ENCODE measurements at places on chromosomes 6 and 20.

GRCh38 chr6:129849456-129849855, 11.7 kb downstream of the TMEM244 start:
- DNase-seq = no peak

DNA sequence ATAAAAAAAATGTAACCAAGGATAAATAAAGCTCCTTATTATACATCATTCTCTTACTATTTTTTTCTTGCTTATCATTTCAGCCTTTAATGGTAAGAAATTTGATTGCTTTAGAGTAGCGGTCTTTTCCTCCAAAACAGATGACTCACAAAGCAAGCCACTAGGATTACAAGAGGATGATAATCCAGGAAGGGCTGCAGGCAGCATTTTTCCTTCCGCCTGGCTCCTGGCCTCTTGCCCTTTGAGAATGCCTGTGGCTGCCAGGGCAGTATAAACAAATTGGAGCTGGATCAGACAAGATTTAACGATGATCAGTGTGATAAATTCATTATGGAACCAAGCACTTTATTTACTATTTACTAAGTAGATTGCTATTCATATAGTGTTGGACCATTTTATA, 9.7 kb upstream of the FBXL4 start:
- no peak for DNase-seq

DNA sequence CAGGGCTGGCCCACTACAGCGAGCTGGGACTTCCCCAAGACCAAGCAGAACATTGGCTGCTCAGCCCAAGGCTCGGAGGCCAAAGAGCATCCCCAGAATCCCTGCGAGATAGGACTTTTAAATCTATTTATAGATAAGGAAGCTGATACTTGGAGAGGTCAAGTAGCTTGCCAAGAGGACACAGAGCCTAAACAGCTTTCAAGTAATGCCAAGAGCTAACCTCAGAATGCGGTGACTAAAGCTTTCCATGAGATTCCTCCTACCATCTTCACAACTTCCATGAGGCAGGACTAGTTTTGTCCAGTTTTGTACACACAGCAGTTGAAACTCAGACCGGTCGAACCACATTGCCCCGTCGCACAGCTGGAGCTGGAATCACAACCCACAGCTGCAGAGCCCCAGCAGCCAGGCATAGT, 168.1 kb upstream of the TOP1 start:
- no peak for DNase-seq

GRCh38 chr6:69866351-69866769, at the start of gene COL19A1:
TSS of gene COL19A1 (plus strand) at chr6:69866556. CDS start at chr6:69879568, 13,012 bp downstream.
- DNase-seq = peak; percentile 3

GRCh38 chr6:38603966-38604365, 35.8 kb downstream of the BTBD9 start:
- DNase-seq = no peak

- no peak for DNase-seq
Observed at GRCh38 chr20:44768256-44768655, 22.6 kb downstream of the KCNK15 start.

DNA sequence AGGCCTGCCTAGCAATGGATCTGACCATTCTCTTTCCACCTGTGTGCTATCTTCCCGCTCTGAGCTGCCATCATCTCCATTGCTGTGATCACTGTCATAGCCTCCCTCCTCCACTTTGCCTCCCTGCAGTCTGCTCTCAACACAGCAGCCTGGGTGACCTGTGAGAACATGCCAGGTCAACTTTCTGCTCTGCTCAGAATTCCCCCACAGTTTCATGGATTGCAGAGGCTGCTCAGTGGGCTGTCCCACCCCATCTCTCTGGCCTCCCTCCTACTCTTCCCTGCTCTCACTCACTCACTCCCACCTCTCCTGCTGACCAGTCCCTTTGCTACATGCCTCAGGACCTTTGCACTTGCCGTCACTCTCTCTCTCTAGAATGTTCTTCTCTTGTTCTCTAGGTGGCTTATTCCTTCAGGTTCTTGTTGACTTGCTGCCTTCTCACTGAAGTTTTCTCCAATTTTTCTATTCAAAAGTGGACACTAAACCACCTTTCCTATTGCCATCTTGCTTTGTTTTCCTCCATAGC, 159.9 kb downstream of the CD83 start:
- no peak for DNase-seq

DNA sequence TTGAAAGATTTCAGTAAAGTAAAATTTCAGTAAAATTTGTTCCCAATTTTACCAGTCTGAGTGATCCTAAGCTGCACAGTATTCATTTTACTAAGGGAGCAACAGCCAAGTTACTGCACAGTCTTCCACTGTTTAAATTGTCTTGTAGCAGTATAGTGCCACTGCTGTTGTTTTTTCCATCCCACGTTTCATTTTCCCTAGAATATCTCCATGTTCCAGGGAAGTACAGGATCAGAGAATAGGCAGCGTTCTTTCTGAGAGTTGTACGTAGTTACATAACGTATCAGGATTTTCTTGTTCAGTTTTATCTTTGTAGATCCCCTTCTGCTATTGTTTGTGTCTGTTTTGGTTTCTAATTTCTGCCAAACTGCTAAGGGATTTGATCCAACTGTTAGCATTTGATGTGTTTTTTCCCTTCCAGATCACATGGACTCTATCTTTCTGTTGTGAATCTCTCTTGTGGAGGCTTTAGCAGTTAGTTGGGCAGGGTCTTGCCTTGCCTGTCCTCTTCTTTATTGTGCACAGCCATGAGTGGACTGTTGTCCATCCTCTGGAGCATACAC, 38.4 kb downstream of the BCKDHB start:
- no peak for DNase-seq

- DNase-seq = peak; percentile 34
Observed at GRCh38 chr6:159646733-159647132, 46.3 kb downstream of the SOD2 start.

DNA sequence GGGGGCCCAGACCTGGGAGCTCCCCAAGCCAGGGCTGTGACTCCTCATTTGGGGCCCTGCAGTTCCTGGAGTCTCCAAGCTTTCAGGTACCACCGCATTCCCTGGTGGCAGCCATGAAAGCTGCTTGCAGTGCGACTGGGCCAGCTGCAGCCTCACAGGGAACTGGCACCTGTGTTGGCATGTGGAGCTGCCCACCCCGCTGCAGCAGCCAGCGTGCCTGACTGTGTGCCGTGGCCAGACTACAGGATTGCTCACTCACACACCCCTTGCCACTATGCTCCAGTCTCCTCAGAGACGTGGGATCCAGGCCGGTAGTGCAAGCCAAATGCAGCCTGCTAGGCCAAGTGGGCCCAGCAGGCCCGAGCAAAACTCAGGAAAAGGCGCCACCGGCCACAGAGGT, 450.7 kb downstream of the COL12A1 start:
- DNase-seq = no peak

DNA sequence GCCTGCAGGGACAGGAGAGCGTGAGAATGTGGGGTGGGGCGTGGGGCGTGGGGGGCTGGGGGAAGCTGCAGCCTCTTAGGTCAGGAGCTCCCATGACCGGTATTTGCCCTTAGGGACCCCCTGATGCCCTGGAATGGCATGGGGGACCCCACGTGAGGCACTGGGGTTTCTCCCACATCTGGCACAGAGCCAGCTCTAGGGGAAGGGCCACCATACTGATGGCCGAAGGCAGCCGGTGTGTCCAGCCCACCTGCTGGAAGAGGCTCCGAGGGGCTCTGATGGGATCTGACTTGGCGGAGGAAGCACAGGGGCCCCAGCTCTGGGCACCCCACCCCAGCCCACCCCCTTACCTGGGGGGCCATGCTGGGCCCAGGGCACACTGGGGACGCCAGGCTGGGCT, 10.8 kb downstream of the GATA5 start:
- DNase-seq = no peak

DNA sequence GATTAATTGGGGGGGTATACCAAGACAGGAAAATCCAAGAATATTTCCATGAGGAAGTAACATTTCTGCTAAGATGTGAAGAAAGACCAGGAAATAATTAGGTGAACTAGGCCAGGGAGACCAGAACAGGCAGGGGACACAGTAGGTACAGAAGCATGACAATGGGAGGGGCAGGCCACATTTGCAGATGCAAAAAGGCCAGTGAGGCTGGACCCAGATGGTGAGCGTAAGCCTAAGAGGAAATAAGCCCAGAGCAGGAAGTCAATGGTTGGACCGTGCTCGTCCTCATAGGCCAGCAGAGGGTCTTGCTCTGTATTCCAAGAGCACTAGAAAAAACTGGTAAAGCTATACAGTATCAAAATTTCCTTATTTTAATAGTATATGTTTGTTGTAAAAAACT, 9.4 kb downstream of the CEP162 start:
- DNase-seq = no peak

- no peak for DNase-seq
Observed at GRCh38 chr6:84967389-84967788, 203.0 kb upstream of the TBX18 start.

GRCh38 chr6:115783402-115784061, 277.2 kb downstream of the FRK start:
- no peak for DNase-seq

- DNase-seq = no peak
Observed at GRCh38 chr6:38687043-38687353, 15.9 kb downstream of the GLO1 start.

DNA sequence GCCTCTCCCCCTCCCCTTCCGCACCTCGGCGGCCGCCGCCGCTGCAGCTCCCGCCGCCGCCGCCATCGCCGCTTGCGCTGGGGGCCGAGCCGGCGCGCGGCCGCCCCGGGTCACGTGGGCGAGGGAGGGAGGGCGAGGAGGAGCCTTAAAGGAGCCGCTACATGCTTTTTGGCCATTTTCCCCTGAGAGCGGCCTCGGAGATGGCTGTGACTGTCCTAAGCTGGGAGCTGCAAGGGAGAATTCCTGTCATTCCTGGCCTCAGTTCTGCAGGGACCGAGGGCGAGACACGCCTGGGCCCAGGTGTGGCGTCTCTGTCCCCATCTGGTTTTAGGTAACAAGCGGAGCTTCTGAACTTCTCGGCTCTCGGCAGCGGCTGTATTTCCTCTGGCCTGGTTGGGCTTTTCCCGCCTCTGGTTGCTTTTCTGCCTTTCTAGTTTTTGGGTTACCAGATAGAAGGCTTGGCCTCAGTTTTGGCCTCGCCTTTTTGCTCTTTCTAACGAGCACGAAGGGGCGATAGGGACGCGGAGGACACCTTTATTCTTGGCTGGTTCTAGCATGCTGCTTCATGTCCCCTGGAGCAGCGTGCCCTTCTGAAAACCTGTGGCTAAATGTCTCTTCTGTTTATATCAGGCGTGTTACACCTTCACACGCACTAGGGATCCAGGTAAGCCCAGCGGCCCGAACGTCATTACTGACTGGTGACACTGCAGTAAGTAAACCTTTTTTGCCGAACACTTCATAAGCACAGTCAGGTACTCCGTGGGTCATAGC, at the start of gene EHMT2:
Gene EHMT2, minus strand, starts transcription at position 87 of the 771 bp plus-strand sequence. Its CDS starts 21 bp downstream, at position 66.
- DNase-seq = peak; percentile 87

- no peak for DNase-seq
Observed at GRCh38 chr6:109036574-109037294, 57.9 kb downstream of the SESN1 start.

DNA sequence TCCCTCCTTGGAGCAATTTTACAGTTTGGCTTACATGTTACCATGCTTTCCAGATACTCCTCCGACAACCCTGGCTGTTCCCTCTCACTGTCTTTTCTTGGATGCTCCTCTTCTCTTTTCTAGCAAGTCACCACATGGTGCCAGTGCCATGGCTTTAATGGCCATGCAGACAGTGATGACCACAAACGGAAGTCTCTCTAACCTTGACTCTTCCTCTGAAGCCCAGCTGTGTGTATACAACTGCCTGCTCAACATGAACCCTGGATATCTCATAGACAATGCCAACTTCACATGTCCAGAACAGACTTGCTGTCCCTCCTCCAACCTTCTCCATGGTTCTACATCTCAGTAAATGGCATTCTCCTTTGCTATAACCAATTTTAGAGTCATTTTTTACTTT, 49.8 kb upstream of the NEDD9 start:
- no peak for DNase-seq

- DNase-seq = no peak
Observed at GRCh38 chr6:96620851-96621250, 57.9 kb downstream of the FHL5 start.

DNA sequence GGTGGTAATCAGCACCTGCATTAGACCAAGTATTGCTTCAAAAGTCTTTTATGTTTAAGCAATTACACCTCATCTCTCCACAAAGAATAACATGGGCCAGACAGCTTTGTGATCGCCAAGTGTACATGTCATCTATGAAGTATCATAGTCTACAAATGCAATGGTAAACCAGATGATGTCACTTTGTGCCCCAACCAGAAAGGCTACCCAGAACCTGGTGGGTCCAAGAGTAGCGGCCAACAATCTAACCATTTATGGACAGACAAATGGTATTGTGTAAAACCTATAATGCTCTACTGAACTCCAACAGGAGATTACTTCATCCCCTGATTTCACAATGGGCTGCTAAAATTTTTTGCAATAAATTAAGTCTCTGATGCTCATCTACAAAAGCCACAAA, 295.9 kb downstream of the GMDS start:
- DNase-seq = no peak

DNA sequence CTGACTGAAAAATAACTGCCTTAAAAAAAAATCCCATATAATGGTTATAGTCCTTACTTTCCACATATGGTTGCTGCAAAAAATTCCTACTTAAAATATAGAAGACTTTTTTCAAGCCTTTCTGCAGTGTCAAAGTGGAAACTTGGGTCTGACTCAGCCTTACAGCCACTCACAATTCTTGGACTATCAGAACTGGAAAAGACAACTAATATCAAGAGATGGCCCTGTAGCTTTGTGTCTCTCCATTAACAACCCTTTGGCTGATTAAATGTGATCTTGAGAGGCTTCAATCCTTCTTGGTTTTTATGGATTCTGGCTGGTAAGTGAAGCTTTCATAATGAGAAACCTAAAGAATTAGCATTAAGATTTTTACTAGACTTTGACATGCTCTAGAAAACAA, 307.8 kb downstream of the RNGTT start:
- peak; percentile 13 for DNase-seq

DNA sequence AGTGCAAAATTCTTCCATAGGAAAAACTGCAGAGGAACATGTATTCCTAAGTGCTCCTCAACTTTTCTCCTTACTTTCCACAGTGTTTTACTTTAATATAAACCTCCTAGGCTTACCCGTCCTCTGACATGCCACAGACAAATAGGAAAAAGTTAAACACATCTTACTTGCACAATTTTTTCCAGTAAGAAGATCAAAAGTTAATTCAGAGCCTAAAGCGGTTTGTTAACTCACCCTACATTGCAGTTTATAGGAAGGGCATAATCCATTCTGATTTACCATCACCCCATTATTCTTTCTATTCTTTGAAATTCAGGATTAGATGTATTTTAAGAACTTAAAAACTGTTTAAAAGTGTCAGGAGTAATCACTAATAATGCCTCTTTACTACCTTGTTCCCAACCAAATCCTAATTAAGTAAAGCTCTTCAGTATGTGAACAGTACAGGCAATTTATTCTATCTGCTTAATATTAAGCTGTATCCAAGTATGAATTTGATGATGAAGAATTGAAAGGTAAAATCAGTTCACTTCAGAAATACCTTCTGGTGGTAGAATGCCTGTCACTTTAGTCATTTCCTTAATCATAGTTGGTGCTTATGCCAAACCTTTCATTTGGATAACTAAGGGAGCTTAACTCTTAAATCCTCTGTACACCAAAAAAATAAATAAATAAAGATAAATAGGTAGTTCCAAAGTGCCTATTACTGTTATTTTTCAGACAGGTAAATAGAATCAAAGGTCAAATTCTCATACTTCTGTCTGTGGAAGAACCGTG, 292.0 kb downstream of the ALDH8A1 start:
- no peak for DNase-seq

GRCh38 chr6:47152666-47153403, 110.7 kb upstream of the ADGRF1 start:
- no peak for DNase-seq

Measured in activated CD4-positive, alpha-beta T cell treated with anti-CD3 and anti-CD28 coated beads, Interleukin-2, Interleukin-4, amounts not matched to agents 100 ng/mL and 50 ng/mL, durations not matched to agents 16 hours and 8 hours (primary cell).